ENCODE measurements at places on chromosomes 11 and 22.

DNA sequence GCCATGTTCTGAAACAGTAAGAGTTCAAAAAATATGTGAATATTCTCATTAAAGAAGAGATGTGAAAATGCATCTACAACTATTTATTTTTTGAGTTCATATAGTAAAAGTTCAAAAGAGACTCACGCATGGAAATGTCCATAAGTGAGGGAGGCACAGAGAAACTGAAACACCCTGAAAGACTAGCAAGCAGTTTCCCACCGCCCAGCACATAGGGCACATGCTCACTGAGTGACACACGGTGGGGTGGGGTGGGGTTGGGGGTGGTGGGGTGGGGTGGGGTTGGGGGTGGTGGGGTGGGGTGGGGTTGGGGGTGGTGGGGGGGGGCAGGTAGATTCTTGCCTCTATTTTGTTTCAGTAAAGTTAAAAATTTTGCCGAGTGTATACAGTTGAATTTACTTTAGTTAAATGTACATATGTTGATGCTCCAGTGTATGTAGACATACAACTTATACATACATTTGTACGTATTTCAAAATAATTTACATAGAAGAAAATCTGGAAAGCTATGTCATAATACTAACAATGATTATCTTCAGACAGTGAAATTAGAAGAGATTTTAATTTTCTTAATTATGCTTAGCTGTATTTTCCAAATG is 6.3 kb downstream of the CCDC34 start:
- no peak for DNase-seq

- DNase-seq, result no peak
Observed at GRCh38 chr22:24219750-24220149, 25.1 kb downstream of the GGT5 start.

DNA sequence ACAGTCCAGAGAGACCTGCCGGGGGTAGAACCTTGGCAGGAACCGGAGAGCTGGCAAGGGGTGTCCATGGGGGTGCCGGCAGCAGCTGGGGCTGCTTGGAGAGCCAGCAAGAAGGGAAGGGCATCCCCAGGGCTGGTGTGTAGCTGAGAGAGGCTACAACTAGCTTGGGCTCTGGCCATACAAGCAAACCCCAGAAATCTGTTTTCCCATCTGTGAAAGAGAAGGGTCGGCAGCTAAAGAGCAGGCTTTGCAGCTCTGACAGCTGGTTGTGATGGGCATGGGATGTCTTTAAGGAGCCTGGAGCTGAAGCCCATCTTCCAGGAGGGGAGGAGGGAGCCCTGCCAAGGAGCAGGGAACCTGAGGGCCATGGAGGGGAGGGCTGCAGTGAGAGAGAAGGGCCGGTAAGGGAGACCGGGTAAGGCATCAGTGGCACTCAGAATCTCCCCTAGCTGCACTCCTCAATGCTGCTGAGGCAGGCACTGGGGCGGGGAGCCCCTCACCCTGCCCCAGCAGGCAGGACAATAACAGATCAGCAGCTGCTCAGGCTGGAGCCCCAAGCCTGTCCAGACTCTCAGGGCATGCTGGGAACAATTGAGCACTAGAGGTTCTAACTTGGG is 3.9 kb downstream of the CHST1 start:
- DNase-seq, result no peak

DNA sequence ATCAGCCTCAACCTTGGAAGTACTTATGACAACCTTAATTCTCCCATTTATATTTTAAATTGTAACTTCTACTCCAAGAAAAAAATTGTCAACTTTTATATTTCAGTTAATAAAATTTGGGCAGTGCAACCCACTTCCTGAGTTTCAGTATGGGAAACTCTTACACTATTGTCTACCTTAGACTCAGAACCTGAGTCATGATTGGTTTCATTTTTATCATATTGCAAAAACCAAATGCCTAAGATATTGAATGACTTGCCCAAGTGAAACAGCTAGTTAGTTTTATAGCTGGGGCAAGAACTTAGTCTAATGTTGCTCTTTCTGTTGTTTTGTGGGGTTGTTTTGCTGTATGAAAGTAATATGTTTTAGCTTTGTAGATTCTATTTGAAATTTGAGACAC is 334.0 kb upstream of the ARHGAP42 start:
- no peak for DNase-seq

- peak; percentile 36 for DNase-seq
Observed at GRCh38 chr11:122709039-122709760, 53.7 kb downstream of the UBASH3B start.

- peak; percentile 78 for DNase-seq
Observed at GRCh38 chr11:47393163-47394049, 15.0 kb upstream of the SLC39A13 start.

DNA sequence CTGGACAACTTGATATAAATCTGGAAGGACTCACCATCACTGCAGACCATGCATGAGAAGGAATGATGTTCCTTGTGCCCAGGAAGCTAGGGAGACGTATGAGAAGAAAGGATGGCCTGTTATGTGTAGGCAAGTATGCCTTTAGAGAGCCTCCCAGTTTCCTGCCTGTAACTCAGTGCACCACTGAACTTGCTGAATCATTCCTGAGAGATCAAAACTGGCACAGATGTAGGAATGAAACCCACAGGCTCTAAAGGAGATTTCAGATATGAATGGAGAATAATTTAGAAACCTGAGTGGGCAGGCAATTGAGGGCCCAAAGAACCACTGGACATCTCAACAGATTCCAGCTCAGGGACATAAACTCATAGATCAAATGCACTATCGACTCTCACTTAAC is 38.4 kb upstream of the PRSS23 start:
- DNase-seq, result no peak

GRCh38 chr22:38383417-38383816 is 66.2 kb upstream of the CSNK1E start:
- no peak for DNase-seq

DNA sequence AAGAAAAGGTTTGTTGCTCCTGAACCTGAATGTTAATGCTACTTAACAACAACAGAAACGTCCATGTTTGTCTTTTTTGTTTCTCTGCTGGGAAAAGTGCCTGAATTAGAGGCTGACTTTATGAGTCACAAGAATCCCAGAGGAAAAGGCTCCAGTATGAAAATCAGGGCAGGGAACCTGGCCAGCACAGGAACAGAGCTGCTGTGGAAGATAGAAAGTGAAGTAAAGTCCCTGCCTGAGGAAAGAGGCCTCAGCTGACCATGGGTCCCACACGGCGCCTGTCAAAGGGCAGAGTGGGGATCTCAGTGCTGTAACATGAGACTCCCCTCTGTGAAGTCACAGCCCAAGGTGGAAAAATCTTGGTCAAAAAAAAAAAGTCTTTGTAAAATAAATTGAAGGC is 632.3 kb upstream of the CCDC90B start:
- DNase-seq, result no peak

DNA sequence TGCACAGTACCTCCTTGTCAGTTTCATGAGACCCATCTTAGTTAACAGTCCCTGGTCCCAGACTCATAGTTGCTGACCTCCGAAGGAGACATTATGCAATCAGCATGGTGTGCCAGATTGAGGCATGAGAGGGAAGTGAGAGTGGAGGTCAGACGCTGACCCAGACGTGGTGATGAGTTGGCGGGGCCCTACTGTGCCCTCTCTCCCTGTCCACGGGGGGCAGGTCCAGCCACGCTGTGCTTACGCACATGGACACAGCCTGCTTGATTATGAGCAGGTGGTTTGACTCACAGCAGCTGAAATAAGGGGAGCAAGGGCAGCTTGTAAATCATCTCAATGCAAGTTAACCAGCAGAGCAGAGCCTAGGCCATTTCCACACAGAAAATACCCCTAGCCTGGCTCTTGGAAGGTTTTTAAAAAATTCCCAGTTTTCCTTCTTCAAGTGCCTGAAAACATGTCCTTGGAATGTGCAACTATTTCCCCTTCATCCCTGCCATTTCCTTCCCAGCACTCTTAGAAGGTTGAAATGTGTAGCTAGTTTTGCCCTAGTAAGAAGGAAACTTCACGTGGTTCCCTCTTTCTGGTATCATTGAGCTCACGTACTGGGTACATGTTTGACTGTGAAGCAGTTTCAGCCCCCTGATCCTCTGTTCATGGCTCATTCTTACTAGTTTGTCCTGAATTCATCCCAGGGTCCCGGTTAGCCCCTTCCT is 122.6 kb upstream of the SORL1-AS1 start:
- DNase-seq, result peak; percentile 96

GRCh38 chr11:116461789-116462188 is 311.0 kb downstream of the BUD13 start:
- DNase-seq, result no peak

GRCh38 chr11:34212566-34212965 is 107.1 kb downstream of the NAT10 start:
- no peak for DNase-seq

DNA sequence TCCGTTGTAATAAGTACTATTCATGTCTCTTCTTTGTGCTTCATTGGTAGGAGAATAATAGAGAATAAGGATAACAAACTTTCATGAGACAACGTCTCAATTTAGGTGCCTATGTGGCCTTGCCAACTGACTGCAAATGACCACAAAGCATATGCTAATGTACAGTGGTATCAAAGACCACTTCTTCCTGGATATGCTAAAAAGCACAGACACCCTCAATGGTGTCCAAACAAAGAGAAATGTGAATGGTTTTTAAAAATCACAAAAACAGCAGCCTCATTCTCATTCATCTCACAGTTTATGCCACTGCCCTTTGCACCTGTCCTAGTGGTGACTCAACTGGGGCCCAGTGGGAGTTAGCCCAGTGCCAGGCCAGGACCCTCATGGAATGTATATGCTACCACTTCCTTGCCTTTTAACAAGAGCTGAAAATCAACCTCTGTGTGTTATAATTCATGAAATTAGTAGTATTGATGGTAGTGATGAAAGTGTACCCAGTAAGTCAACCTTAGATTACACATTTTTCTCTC is 65.2 kb upstream of the MTMR2 start:
- no peak for DNase-seq

- no peak for DNase-seq
Observed at GRCh38 chr11:90380206-90380605, 157.4 kb upstream of the CHORDC1 start.

DNA sequence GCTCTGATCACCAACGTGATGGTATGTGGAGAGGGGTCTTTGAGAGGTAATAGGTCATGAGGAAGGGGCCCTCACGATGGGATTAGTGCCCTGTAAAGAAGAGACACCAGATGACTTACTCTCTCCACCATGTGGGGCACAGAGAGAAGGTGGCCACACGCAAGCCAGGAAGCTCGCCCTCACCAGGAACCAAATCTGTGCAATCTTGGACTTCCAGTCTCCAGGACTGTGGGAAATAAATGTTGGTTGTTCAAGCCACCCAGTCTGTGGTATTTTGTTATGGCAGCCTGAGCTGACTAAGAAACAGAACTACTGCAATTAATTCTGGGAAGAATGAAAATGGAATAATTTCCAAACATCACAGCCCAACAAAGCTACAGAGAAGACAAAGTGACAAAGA is 117.5 kb downstream of the SNX19 start:
- DNase-seq, result no peak

DNA sequence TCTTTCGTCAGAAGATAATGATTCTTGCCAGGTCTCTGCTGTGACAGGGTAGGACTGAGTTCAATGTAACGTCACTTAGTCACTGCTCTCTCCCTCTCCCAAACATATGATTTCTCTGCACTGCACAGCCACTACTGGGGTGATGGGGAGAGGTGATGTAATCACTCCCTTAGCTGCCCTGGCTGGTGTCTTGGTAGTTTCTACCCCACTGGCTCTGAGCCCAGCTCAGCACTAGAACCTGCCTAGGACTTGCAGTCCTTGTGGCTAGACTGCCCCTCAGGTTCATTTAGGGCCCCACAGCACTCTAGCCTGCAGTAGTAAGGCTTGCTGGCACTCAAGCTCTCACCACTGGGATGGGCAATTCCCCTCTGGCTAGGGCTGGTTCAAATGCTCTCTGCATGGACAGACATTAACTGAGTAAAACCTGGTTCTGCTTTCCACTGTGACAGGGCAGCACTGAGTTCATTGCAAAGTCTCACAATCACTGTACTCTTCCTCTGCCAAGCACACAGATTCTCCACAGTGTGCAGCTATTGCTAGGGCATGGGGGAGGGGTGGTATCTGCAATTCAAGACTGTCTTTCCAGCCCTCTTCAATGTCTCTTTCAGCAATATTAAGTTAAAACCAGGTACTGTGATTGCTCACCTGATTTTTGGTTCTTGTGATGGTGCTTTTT is 571.4 kb upstream of the FAT3 start:
- no peak for DNase-seq

DNA sequence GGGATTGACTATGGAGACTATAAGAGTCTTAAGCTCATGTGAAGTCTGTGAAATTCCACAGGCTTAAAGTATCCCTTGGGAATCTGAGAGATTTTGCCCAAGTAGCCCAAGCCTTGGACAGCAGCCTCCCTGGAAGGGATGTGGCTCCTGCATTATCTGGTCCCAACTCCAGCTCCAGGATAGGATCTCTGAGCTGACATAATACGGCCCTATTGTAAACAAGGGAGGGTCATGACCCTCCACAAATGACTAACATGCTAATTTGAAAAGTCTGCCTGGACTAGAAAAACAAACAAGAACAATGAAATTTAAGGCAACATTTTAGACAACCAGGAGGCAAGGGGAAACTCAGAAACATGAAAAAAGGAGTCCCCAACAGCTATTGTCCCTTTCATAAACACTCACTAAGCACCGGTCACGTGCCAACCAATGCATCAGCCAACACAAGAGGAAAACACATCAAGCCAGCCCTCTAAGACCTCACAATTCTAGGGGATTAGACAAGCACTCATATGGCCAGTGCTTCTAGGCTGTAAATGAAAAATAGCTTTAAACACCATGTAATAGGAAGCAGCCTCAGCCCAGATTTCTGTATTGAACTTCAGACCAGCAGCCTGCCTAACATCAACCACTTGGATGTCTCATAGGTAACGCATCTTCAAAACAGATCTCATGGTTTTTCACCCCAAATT is 101.2 kb upstream of the TIMP3 start:
- no peak for DNase-seq

DNA sequence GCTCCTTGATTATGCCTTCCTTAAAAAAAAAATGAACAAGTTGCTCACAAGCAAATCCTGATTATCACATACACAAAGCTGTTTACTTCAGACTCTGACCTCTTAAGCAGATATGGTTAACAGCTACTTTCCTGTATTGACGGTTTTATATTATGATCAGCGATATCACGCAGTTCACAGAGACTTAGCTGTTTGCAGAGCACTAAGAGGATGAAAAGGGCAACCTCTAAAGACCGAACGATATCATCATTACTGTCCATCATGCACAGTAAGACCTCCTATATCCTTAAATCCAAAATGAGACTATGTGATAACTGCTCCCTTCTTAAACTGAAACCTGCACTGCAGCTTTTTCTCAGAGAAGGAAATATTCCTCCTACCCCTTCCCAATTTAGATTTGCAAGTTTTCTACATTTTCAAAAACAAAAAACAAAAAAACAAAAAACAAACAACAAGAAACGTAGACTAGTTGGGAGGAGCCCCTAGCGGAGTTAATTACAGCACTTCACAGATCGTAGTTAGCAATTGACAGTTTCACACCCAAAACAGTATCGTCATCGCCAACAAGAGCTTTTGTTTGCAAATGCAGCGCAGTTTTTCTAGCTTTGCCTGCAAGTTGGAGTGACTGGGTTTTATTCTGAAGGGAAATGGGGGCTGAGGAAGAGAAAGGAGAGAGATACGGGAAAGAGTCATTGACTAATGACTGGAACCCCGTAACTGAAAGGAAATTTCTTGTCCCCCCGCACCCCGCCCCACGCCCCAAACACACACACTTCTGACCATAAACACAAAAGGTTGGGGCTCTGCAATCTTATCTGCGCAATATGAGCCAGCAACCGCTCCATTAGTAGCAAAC is 1.2 kb downstream of the DDX6 start:
- DNase-seq, result peak; percentile 41
